CD8-positive, alpha-beta memory T cell (primary cell): ENCODE measurements at places on chromosomes 12 and 14.

GRCh38 chr12:90631591-90632212 is 323.3 kb downstream of the CCER1 start:
- DNase-seq: no peak

- no peak for DNase-seq
Measured at GRCh38 chr14:71089971-71090370, 182.7 kb downstream of the PCNX1 start.

- DNase-seq: no peak
Measured at GRCh38 chr12:54981796-54982195, 2.8 kb downstream of the TESPA1 start.

GRCh38 chr14:31566456-31566855 is 5.3 kb downstream of the NUBPL start:
- no peak for DNase-seq

DNA sequence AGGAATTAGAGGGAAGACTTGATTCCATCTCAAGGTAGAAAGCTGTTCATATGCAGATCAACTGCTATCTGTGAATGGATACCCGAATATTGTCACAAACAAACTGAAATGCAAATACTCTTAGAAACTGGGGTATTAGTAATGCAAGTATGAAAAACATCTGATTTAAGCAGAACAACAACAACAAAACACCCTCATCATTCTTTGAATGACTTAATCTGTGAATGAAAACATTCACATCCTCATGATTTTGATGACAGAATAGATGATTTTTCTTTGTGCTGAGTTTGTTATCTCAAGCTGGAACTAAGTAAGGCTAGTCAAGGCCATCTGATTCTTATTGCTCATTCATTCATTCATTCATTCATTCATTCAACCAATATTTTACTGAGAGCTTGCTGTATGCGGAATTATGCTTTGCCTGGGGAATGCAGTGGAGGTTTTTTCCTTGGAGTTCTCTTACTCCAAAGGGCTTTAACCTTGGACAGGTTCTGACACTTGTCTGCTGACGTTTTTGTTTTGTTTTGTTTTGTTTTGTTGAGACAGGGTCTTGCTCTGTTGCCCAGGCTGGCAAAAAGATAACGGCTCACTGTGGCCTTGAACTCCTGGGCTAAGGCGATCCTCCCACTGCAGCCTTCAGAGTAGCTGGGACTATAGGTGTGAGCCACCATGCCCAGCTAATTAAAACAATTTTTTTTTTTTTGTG is 23.3 kb downstream of the OR10G3 start:
- DNase-seq: no peak

- no peak for DNase-seq
Measured at GRCh38 chr12:111267144-111267543, 101.8 kb downstream of the PHETA1 start.

DNA sequence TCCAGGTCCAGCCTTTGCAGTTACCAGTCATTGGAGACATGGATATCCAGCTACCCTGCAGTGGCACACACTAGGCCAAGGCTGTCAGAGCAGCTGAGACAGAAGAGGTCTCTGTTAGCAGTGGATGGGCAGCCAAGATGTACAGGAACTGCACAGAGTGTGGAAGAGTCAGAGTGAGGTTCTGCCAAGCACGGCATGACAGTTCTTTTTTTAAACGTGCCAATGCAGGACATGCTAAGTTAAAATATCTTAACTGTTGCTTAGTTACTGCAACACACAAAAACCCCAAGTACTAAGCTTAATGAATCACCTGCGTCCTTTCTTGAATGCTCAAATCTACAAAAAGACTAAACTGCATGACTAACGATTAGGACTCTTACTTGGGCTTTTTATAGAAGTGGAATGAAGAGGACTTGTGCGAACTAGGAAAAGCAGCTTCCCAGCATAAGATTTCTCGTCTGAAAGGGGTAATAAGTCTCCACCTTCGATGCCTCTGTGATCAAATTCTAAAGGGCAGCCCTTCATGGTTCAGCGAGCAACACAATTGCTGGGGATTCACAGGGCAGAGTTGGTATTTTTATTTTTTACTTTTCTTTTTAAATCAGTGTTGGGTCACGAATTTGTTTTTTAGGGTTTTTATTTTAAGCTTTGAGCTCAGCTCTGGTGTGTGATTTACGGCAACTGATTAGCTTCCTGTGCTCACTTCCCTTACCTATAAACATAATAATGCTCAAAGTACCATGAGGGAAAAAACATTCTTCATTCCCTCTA is 20.6 kb downstream of the MAPK1IP1L start:
- peak; percentile 38 for DNase-seq

DNA sequence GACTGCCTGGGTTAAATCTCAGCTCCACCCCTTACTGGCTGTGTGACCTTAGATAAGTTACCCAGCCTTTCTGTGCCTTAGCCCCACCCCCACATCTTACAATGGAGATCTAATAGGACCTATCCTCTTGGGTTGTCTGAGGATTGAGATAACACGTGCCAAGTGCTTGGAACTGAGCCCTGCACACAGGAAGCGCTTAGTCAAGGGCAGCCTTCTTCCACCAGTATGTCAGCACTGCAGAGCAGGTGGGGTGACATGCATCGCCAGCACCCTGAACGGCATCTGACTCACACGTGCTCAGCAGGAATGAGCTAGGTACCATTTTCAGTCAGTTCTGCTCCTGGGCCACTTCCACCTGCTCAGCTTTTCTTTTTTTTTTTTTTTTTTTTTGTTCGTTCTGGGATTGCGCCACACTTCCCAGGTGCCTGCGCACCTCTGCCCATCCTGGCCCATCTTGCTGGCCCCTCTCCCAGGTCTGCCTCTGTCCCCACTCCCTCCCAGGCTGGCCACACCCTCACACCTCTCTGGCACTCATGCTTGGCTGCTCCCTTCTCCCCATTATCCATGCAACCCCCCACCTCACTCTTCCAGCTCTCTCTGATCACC is 19.6 kb downstream of the LGMN start:
- DNase-seq: no peak

- DNase-seq: no peak
Measured at GRCh38 chr12:1540690-1541089, 53.7 kb downstream of the FBXL14 start.

GRCh38 chr12:106284358-106285105 is 18.0 kb upstream of the TCP11L2 start:
- DNase-seq: no peak

- no peak for DNase-seq
Measured at GRCh38 chr14:60220917-60221316, 28.1 kb upstream of the PPM1A start.

- no peak for DNase-seq
Measured at GRCh38 chr12:13784504-13784903, 196.9 kb downstream of the GRIN2B start.

DNA sequence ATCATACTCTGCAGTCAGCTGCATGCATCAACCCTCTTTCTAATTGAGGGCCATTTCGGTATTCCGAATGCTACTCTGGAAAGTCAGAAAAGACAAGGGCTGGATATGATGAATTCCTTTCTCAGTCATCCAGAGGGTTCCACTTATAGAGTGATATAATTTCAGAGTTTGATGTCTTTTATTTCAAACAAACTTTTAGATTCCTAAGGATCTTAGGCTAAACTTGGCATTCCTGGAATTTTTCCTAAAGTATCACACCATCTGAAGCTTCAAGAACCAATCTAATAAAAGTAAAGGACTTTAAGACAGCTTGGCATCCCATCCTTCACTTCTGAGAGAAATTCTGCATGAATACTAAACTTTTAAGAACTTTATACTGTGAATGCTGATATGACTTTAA is 69.3 kb upstream of the KCNJ8 start:
- DNase-seq: no peak

GRCh38 chr12:52316701-52317100 is 4.5 kb downstream of the KRT83 start:
- no peak for DNase-seq

GRCh38 chr12:129195081-129195480 is 341.8 kb downstream of the GLT1D1 start:
- DNase-seq: no peak

- no peak for DNase-seq
Measured at GRCh38 chr12:107288414-107289127, 195.2 kb upstream of the CRY1 start.

- no peak for DNase-seq
Measured at GRCh38 chr12:96617178-96617577, 127.8 kb downstream of the CFAP54 start.

DNA sequence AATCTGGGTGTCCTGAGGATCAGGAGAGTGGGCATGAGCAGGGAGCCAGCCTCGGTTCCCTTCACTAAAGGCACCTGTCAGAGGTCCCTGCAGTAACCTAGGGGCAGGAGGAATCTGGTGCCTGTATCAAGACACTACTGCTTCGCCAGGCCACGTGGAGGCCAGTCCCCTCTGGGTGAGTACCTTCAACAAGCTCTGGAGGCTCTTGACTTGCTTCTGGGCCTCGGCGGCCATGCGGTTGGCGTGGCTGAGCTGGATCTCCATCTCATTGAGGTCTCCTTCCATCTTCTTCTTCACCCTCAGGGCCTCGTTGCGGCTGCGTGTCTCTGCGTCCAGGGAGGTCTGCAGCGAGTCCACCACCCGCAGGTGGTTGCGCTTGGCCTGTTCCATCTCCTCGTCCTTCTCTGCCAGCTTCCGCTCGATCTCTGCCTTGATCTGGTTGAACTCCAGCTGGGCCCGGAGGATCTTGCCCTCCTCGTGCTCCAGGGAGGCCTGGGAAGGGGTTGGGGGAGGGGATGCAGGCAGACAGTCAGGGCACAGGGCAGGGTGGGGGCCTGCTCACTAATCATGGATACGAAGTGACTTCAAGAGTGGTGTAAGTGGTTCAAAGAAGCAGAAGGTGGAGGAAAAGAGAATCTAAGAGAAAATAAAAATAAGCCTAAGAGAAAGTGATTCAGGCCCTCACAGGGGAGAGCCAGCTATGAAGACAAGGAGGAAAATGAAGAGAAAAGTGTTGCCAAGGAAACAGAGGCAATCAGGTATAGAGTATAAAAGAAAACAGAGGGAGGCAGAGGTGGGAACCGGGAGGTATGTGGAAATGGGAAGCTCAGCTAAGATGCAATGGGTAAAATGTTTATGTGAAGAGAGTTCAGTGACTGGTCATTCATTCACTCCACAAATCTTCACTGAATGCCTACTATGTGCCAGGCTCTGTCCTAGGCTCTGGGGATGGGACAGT is 8.0 kb upstream of the MYH6 start:
- DNase-seq: no peak

GRCh38 chr12:114361545-114361944 is 44.4 kb downstream of the TBX5 start:
- no peak for DNase-seq

DNA sequence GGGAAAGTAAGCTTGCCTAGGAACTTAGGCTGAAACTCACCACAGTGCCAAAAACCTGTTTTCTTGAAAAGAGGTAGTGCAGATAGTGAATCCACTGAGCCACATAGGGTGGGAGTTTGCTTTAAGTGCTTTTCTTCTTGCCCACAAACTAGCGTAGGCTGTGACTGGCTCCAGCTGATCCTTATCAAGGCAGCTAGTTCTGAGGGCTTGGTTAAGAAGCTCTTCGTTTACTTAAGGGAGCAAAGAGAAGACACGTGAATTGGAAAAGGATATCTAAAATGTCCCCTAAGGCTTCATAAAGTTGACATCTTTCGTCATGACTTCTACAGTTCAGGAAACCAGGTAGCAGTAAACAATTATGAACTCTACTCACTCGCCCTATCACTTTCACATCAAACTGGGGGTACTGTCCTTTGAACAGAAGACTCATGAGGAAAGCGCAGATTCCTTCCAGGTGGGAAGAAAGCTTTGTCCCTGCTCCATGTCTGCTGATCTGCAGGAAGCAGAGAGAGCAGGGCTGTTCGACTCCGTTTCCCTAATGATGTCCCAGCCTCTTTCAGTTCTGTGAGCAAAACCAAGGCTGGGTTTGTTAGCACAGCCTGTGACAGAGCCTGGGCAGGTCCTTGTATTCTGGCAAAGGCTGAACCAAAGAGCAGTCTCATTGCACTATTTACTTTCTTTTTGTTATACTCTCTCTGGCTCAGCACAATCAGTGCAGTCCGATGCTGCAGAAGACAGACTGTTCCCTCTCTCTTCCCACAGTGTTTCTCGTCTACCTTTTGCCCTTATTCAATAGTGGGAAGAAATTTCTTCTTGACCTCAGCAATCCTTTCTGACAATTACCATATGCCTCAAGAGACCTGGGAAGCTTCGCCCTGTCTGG is 93.5 kb upstream of the ETV6 start:
- peak; percentile 50 for DNase-seq

GRCh38 chr12:26277506-26278246 is 82.3 kb downstream of the SSPN start:
- DNase-seq: no peak

DNA sequence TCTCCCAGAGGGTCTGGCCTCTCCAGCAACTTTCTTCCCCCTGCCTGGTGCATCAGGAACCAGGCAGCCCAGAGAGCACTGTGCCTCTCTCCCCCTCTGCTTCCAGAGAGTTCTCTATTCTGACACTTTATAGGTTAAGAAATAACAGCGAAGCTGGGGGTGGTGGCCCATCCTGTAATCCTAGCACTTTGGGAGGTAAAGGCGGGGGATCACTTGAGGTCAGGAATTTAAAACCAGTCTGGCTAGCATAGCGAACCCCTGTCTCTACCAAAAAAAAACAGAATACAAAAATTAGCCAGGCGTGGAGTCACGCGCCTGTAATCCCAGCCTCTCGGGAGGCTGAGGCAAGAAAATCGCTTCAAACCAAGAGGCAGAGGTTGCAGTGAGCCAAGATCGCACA is 58.3 kb downstream of the ESRRB start:
- DNase-seq: no peak

DNA sequence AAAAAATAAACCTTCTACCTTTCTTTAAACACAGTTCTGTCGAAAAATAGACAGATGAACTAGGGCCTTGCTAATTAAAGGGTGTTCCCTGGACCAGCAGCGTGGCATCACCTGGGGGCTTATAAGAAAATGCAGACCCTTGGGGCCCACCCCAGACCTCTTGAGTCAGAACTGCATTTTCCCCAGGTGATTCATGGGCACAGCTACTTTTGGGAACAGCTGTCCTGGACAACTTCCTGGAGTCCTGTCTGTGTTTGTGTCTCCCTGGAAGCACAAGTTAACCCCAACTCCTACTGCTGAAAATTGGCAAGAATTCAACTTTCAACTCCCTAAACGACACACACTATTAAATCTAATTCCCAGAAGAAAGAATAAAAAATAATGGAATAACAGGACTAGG is 17.8 kb downstream of the FBLN5 start:
- DNase-seq: no peak

DNA sequence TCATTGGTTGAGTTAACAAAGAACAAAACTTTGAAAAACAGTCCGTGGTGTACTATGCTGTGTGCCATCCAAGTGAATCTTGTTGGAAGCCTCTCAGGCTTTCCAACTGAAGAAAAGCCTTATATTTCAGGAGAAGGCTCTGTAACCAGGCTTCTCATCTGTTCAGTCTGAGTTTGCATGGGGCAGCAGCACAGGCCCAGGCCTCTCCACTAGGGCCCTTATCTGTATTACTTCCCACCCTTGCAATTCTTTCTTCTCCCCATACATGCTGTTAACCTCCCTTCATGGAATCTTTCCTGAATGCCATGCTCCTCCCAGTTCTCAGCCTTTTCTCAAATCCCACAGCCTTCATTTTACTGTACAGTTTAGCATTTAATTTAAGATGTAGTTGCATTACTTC is 28.3 kb downstream of the FRMD6 start:
- DNase-seq: no peak
